ENCODE measurements at places on chromosomes 2 and 18. TPM values are rescaled to one million over a fixed set of nuclear protein-coding genes. Genes with fewer than 3 reads are reported as not detected.

Gene UGT1A10
- total RNA-seq = not detected

Gene NTSR2
- total RNA-seq = 0.87 TPM

Gene MAP3K19
- not detected for total RNA-seq

Gene ELOA2
- not detected for total RNA-seq

Gene INHA
- not detected for total RNA-seq

Gene ACTR2
- 80.2 TPM for total RNA-seq

Gene SNTG2
- total RNA-seq = 44.6 TPM

Gene RMC1
- 17.3 TPM for total RNA-seq

Gene IHH
- not detected for total RNA-seq

Gene HEATR5B
- 26.7 TPM for total RNA-seq

Gene EGR4
- not detected for total RNA-seq

Gene CGREF1
- 15.9 TPM for total RNA-seq

DNA sequence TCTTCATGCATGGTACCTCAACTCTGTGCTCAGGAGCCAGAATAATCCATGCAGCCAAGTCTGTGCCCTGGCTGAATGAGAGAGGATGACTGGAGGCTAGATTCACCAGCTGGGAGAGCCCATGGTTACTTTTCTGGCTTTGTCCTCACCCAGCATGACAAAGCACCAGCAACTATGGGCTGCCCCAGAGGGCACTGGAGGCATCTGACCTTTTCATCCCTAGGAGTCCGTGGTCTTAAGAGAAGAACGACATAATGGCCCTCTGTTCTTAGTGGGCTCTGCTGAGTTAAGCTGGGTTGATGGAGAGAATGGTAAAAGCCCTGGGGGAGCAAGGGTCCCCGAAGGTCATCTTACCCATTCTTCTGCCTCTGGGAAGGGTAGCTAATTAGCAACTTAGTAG lies 54.6 kb upstream of the TNP1 start:
- H3K36me3 ChIP-seq = no peaks in the 10 kb centered on the region
- no peak overlapping the region for H3K27ac ChIP-seq
- H3K4me3 ChIP-seq = no peak overlapping the region
- no peaks in the 10 kb centered on the region for H3K4me1 ChIP-seq
- DNase-seq = no peak
- no peaks in the 10 kb centered on the region for H3K27me3 ChIP-seq

- H3K4me1 ChIP-seq = no peaks in the 10 kb centered on the region
- H3K27me3 ChIP-seq = no peaks in the 10 kb centered on the region
- H3K36me3 ChIP-seq = no peaks in the 10 kb centered on the region
- H3K4me3 ChIP-seq = no peak overlapping the region
- H3K27ac ChIP-seq = no peak overlapping the region
Observed at GRCh38 chr18:37836071-37836970, 270.7 kb upstream of the CELF4 start.

- peak; percentile 41 for DNase-seq
- H3K4me1 ChIP-seq = peaks cover 19% of the 10 kb centered on the region
- no peak overlapping the region for H3K4me3 ChIP-seq
- no peaks in the 10 kb centered on the region for H3K27me3 ChIP-seq
- H3K36me3 ChIP-seq = no peaks in the 10 kb centered on the region
- H3K27ac ChIP-seq = peak overlapping the region; percentile 61
Observed at GRCh38 chr2:118123561-118124232, 35.4 kb downstream of the INSIG2 start.

DNA sequence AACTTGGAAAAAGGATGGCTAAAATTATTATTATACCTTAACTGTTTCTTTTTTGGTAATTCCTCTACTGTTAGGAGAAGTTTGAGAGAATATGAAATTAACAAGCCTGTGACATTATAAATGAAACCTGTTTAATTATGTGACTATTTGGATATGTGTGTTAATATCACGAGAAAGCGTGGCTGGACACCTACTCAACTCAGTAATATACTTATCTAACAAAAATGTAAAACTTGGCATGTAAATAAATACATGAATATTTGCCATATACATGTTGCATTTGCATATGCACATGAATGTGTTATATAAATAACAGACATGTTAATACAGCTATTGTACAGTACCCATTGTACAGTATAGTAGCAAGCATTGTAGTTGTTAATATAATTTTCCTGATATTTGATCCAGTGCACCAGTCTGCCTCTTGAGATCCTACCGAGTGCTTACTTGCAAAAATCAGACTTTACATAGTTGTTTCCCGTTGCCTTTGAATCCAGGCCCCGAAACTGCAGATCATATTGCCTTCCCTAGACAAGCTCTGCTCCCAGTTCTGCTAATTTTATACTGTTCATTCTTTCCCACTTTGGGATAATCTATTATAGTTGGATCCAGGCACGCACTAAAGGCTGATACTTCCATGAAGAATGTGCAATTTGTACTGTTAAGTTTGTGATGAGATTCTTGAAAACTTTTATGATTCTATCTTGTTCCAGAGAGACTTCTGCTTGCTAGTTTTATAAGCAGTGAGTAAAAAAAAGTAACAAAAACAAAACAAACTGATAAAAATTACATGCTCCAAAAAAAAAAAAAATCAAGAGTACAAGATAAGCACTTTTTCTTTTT lies 395.6 kb downstream of the ARHGAP15 start:
- DNase-seq = no peak
- H3K36me3 ChIP-seq = no peaks in the 10 kb centered on the region
- H3K4me1 ChIP-seq = peaks cover 19% of the 10 kb centered on the region
- peak overlapping the region; percentile 79 for H3K27ac ChIP-seq
- no peak overlapping the region for H3K4me3 ChIP-seq

DNA sequence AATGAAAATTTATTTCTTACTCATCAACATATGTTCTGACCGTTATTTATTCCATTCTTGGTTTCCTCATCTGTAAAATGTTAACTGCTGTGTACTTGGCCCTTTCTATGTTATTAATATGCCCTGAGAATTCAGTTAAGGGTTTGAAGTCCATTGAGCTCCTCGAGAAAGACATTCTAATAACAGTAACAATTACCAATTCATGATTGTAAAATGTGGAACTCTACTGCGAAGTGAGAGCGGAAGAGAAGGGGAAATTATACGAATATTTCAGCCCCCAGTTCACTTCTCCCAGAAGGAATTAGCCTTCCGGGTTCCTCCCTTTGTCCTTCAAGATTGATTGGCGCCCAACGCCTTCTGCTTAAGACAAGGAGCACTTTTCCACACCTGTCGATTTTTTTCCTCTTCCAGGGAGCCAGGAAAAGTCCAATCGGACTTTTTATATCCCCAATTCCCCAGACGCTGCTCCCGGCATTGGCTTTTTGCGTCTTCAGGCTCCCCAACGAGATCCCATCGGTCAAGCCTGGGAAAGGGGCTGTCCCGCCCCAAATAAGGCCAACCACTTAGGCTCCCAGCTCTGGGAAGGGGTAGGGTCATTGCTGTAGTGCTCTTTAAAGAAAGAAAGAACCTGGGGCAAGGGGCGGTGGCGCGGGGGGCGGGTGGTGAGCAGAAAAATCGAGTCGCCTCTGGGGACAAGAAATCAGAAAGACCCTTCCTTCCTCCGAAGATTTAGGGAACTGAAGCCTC lies 1.6 kb downstream of the DSC2 start:
- no peaks in the 10 kb centered on the region for H3K36me3 ChIP-seq
- peak; percentile 6 for DNase-seq
- H3K4me3 ChIP-seq = peak overlapping the region; percentile 50
- H3K27ac ChIP-seq = peak overlapping the region; percentile 22

DNA sequence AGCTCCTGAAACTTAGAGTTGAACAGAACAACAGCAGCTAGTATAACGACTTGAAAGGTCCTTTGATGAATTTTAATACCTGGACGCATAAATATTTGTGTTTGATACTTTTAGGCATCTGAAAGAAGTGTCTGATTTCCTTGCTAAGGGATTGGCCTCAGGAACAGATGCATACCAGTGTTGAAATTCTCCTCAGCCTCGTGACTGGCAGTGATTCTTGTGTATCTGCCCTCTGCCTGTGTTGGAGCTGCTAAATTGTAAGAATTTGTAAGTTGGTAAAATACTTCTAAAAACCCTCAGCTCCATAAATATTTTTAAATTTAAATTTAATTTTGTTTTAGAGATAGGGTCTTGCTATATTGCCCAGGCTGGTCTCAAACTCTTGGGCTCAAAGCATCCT lies 22.4 kb upstream of the SCYGR1 start:
- H3K27ac ChIP-seq = no peak overlapping the region
- no peak for DNase-seq
- no peaks in the 10 kb centered on the region for H3K36me3 ChIP-seq
- no peaks in the 10 kb centered on the region for H3K27me3 ChIP-seq
- H3K4me3 ChIP-seq = no peak overlapping the region
- peaks cover 15% of the 10 kb centered on the region for H3K4me1 ChIP-seq

GRCh38 chr2:95086017-95086416 lies 35.6 kb downstream of the MRPS5 start:
- H3K36me3 ChIP-seq = peaks cover 4% of the 10 kb centered on the region
- H3K27ac ChIP-seq = no peak overlapping the region
- DNase-seq = no peak
- H3K27me3 ChIP-seq = no peaks in the 10 kb centered on the region

DNA sequence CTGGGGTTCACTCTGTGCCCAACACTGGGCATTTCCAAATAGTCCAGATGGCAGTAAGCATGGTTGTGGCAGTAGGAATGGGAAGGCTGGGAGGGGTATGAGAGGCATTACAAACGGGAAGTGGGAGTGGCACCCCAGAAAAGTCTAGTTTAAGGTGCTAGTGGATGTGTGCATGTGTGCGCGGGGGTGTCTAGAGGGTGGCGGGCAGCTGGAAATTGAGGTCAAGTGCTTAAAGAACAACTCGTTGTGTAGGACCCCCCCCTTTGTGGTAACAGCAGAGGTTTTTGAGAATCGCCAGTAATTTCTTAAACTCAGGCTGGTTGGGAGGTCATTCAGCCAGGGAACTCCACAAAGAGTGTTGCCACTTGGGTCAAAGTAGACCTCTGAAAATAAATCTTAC lies 69.9 kb downstream of the RHBDD1 start:
- H3K27ac ChIP-seq = peak overlapping the region; percentile 9
- H3K4me1 ChIP-seq = no peaks in the 10 kb centered on the region
- no peaks in the 10 kb centered on the region for H3K27me3 ChIP-seq
- no peaks in the 10 kb centered on the region for H3K36me3 ChIP-seq
- no peak overlapping the region for H3K4me3 ChIP-seq

DNA sequence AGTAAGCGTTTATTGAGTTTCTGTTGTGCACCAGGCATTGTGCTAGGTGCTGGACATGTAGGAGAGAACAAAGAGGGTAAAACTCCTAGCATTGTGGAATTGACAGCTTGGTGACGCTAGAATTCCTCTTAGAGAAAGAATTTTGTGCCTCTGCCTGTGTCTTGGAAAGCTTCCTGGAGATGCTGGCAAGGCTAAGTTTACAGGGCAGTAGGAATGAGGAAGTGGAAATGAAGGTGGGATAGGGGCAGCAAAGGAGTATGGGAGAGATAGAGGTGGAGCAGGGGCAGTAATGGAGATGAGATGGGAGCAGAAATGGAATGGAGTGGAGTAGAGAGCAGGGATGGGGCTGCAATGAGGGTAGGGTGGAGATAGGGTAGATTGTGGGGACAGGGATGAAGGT lies 29.8 kb downstream of the GPR39 start:
- no peaks in the 10 kb centered on the region for H3K36me3 ChIP-seq
- H3K4me3 ChIP-seq = no peak overlapping the region
- H3K4me1 ChIP-seq = no peaks in the 10 kb centered on the region
- DNase-seq = no peak
- no peak overlapping the region for H3K27ac ChIP-seq
- H3K27me3 ChIP-seq = no peaks in the 10 kb centered on the region

GRCh38 chr2:100820523-100821254 lies 750 bp downstream of the NPAS2 start:
- peak overlapping the region; percentile 78 for H3K27ac ChIP-seq
- peak overlapping the region; percentile 58 for H3K4me3 ChIP-seq
- peaks cover 20% of the 10 kb centered on the region for H3K27me3 ChIP-seq
- DNase-seq = no peak
- H3K4me1 ChIP-seq = peaks cover 9% of the 10 kb centered on the region

DNA sequence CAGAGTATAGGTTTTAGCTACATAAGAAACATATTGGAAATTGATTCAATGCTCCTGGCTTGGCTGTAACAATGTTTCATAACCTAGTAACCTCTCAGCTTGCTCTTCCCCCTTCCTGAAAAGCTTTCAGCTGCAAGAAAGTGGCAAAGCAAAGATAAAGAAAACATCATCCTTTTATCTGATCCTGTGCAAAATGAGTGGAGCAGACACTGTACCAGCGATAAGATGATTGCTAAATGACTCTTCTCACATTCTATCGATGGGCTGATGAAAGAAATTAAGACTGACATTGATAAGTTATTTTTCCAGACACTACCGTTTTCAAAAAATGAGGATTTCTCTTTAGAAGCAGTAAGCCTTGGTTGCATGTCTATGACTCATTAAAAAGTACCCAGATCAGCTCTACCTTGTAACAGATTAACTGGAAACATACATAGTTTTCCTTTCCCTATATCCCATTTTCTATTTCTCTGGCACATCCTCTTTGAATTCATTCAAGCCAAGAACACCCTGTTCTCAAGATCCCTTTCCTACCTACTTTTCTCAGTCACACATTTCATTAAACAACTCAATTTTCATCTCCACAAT lies 87.1 kb upstream of the LYPD1 start:
- no peak overlapping the region for H3K4me3 ChIP-seq
- no peaks in the 10 kb centered on the region for H3K36me3 ChIP-seq
- DNase-seq = no peak
- H3K27ac ChIP-seq = no peak overlapping the region

DNA sequence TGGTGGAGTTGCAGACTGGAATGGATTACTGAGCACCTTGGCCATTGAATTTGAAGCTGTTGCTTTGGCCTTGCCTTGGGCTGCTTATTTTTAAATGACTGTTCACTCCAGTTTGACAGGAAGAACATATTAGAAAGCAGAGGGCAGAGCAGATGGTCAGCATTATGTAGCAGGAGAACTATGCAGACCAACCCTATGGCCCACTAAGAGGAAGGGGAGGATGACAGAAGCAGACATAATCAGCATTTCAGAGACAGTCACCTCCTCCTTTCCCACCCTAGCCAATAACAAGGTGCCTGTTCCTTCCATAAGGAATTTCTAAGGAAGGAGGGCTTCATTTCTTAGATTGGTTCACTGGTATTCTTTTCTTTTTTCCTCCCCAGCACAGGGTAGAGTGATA lies 2.4 kb downstream of the CHRNA1 start:
- no peak overlapping the region for H3K4me3 ChIP-seq
- DNase-seq = no peak
- H3K4me1 ChIP-seq = no peaks in the 10 kb centered on the region
- no peak overlapping the region for H3K27ac ChIP-seq
- H3K27me3 ChIP-seq = no peaks in the 10 kb centered on the region

DNA sequence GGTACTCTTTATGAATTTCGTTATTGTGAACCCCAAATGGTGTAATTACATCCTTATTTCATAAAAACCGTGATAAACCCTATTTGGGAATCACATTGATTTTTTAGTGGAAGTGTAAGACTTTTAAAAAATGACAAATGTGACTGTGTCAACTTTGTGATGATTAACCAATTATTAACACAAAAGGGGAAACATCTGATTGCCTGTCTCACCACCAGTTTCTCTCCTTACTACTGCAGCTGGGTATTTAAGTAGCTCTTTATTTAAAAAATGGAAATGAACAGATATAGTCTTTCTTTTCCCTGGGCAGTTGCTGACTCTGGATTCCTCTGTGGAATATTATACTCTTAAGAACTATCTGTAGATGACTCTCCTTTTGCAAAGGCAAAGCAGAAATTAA lies 11.6 kb upstream of the RPE start:
- H3K27me3 ChIP-seq = no peaks in the 10 kb centered on the region
- H3K36me3 ChIP-seq = no peaks in the 10 kb centered on the region
- no peak overlapping the region for H3K4me3 ChIP-seq
- DNase-seq = no peak
- H3K4me1 ChIP-seq = no peaks in the 10 kb centered on the region

All from tibial nerve (tissue), 4 donors.